IMR-90 (cell line): ENCODE measurements at places on chromosomes 7 and 10. TPM values are rescaled to one million over a fixed set of nuclear protein-coding genes. Genes with fewer than 3 reads are reported as not detected.

GRCh38 chr7:11182736-11183135 lies 209.1 kb downstream of the PHF14 start:
- no peaks in the 10 kb centered on the region for H3K36me3 ChIP-seq
- no peaks in the 10 kb centered on the region; the same call in 1 of the 2 replicates for H3K4me1 ChIP-seq

Gene TMEM229A
- total RNA-seq: not detected in 2 replicates

DNA sequence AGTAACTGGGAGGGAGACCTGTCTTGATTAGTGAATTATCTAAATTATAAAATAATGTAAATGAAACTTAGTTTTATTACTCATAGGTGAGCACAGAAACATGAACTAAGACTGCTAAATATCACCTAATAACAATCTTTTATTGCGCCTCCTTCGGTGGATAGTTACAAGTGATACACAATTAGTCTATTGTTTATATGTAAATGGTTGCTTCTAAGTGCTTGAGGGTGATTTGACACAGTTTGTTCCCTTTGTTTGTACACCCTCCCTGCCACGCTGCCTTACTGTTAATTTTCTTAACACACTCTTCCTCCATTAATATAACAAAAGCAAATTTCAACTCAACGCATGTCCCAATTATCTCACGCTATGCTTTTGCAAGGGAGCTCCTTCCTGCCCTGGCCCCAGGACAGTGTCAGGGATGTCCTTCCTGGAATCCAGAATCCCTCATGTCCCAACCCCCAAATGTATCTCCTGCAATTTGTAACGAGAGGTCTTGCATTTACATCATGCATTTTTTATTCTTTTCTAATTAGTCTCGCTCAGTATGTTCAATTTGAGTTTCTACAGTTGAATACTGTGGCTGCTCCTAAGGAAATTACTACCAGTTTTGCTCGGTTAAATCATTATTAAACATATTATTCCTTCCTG lies 4.2 kb downstream of the NPSR1 start:
- H3K4me1 ChIP-seq: no peaks in the 10 kb centered on the region
- no peaks in the 10 kb centered on the region for H3K27me3 ChIP-seq
- DNase-seq: no peak
- no peak overlapping the region for H3K27ac ChIP-seq

DNA sequence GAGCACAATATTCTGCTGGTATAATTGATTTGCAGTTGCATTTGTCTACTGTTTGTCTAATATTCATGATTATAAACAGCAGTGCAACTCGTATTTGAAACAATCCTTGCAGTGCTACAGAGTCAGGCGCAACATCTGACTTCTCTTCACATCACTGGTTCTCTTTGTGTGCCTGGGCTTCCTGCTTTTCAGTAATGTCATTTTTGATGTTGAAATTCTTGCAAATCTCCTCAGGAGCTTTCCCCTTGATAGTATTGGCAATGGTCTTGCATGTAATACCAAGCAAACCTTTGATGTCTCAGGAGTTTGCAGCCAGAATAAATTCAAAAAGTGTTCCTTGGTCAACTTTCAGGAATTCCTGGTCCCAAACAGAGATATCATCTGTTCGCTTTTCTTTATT lies 20.2 kb downstream of the HPS6 start:
- no peaks in the 10 kb centered on the region for H3K4me1 ChIP-seq
- H3K4me3 ChIP-seq: no peak overlapping the region
- no peak overlapping the region for H3K27ac ChIP-seq
- H3K36me3 ChIP-seq: peaks cover 3% of the 10 kb centered on the region; the same call in 1 of the 2 replicates
- H3K27me3 ChIP-seq: no peaks in the 10 kb centered on the region

DNA sequence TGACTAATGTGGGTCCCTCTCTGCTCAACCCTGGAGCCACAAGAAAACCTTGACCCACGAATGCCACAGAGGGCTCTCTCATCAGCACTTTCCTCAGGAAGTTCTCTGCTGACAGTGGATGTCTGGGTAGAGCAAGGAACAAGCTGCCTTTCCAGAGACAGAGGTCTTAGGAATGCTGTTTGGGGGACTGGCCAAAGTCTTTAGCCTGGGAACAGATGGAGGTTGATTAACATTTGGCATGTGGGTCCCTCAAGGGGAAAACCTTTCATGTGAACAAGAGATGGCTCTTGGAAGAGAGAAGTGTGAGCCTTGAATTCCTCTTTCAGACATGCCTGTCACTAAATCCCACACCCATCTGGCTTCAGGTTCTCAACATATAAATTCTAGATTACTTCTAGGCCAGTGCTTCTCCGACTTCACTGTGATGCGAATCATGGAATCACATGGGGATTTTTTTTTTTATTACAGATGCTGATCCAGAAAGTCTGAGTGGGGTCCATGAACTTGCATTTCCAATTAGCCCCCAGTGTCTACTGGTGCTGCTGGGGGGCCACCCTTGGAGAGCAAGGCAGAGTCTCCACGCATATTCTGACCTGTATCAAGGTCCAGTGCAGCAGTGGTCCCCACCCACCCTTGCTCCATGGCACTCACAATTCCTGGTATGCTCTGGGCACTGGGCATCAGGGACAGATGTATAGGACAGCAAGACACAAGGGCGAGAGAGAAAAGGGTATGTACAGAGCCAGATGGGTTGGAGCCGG lies 360.4 kb downstream of the CXCL12 start:
- H3K36me3 ChIP-seq: no peaks in the 10 kb centered on the region
- DNase-seq: no peak
- no peaks in the 10 kb centered on the region; the same call in 1 of the 2 replicates for H3K4me1 ChIP-seq
- no peak overlapping the region for H3K27ac ChIP-seq
- no peak overlapping the region for H3K4me3 ChIP-seq

Gene ECHDC3
- 2.8 and 4.3 TPM in 2 replicates for total RNA-seq

DNA sequence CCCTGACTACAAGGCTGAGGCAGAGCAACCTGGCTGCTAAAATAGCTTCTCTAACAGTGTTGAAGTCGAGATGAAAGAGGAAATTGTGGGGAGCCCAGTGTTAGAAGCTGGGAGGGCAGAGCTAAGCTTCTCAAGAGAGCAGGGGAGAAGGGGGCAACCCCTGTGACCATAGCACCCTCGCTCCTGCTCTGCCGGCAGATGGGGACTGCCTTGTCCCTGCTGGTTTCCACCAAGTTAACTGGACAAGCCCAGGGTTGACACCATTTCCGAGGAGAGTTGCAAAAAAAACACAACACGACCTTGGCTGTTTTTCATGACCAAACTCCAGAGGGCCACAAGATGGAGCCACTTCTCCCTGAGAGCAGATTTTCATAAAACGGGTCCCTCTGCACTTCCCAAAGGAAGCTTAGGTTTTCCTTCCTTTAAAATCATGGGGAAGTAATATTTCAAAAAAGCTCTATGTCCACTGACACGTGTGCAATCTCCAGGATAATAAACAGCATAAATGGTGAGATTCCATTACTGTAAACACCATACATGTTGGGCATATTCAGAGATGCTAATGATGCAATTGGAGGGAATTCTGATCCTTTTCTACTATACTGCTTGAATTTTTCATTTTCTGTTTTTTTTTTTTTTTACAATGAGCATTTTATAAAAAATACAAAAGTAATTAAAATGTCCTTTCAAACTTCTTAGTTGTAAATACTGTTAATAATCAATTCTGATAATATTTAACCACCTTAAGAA lies 140.4 kb downstream of the PIP4K2A start:
- peaks cover 11% of the 10 kb centered on the region for H3K36me3 ChIP-seq
- H3K4me3 ChIP-seq: no peak overlapping the region
- no peaks in the 10 kb centered on the region for H3K4me1 ChIP-seq
- DNase-seq: peak; percentile 41
- no peaks in the 10 kb centered on the region for H3K27me3 ChIP-seq
- no peak overlapping the region for H3K27ac ChIP-seq

- no peaks in the 10 kb centered on the region for H3K4me1 ChIP-seq
- DNase-seq: peak; percentile 4
- no peak overlapping the region for H3K27ac ChIP-seq
- peaks cover 9% of the 10 kb centered on the region for H3K27me3 ChIP-seq
- H3K4me3 ChIP-seq: no peak overlapping the region
Observed at GRCh38 chr10:62779487-62780248, 24.9 kb upstream of the ADO start.

Gene KNDC1
- total RNA-seq: 0.18 and 0.56 TPM in 2 replicates

- no peak overlapping the region for H3K4me3 ChIP-seq
- H3K27me3 ChIP-seq: no peaks in the 10 kb centered on the region
- no peaks in the 10 kb centered on the region for H3K36me3 ChIP-seq
- no peak overlapping the region for H3K27ac ChIP-seq
Observed at GRCh38 chr10:26837139-26837538, 23.6 kb downstream of the ABI1 start.

Gene BTBD16
- not detected in 2 replicates for total RNA-seq

GRCh38 chr7:45484094-45484493 lies 90.1 kb upstream of the ADCY1 start:
- H3K4me1 ChIP-seq: no peaks in the 10 kb centered on the region
- DNase-seq: no peak
- H3K36me3 ChIP-seq: no peaks in the 10 kb centered on the region
- H3K27me3 ChIP-seq: no peaks in the 10 kb centered on the region; the same call in 1 of the 2 replicates
- no peak overlapping the region for H3K4me3 ChIP-seq

DNA sequence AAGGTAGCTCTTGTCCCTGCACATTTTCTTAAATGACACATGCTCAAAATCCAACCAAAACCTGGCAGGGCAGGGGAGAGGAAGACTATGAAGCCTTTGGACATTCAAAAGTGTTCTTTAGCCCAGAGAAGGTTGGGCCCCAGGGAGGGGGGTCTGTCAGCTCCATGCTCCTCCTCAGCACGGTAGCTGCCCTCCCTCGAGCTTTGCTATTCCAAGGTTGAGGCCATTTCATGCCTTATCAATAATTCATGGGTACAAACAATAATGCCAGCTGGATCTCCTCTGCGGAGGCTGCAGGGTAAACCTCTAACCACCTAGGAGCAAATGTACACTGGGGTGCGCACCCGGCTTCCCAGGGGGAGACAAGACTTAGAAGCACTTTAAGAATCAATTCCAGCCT lies 61.5 kb downstream of the SLIT1 start:
- DNase-seq: no peak
- H3K36me3 ChIP-seq: no peaks in the 10 kb centered on the region
- no peak overlapping the region for H3K27ac ChIP-seq

Gene SLC13A1
- not detected in 2 replicates for total RNA-seq

DNA sequence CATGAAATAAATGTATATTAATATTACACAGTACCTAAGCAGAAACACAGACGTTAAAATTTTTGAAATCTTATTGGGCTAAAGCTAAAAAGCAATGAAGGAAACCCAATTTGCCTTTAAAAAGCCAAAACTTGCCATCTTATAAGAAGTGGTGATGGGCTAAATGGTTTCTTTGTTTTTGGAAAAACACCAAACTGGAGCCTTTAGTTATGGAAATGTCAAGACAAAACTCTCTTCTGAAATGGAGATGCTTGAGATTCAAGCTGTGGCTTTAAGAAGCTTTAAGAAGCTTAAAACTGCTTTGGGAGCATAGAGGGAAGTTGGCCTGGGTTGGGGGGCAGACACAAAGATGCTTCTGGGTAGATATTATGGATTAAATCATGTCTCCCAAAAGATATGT lies 277.0 kb downstream of the GFRA1 start:
- H3K27me3 ChIP-seq: peaks cover 14% of the 10 kb centered on the region
- DNase-seq: no peak
- no peak overlapping the region for H3K4me3 ChIP-seq
- no peak overlapping the region for H3K27ac ChIP-seq
- H3K4me1 ChIP-seq: no peaks in the 10 kb centered on the region

Gene VWDE
- 0.18 and 0.28 TPM in 2 replicates for total RNA-seq

DNA sequence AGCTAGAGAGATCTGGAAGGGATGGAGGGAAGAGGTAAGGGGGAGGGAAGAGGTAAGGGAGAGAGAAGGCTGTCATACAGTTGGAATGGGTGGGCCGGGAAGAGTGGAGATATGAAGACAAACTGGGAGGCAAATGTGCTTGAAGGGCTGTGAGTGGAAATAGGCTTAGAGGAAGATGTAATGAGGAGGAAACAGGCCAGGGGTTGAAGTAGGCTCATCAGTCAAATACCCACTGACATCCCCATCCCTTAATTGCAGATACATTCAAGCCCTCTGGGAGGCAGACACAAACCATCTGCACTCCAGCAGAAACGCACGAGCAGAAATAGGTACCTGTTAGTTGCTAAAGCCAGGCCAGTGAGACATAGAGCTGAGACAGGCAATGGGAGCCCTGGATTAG lies 2.1 kb downstream of the SYNPO2L start:
- H3K27ac ChIP-seq: no peak overlapping the region
- no peak overlapping the region for H3K4me3 ChIP-seq
- H3K4me1 ChIP-seq: peaks cover 19% of the 10 kb centered on the region
- no peaks in the 10 kb centered on the region for H3K36me3 ChIP-seq

Gene AOC1
- total RNA-seq: not detected in 2 replicates

Gene WNT2
- total RNA-seq: 1.4 and 1.8 TPM in 2 replicates

Gene PTER
- 5.0 and 6.9 TPM in 2 replicates for total RNA-seq

DNA sequence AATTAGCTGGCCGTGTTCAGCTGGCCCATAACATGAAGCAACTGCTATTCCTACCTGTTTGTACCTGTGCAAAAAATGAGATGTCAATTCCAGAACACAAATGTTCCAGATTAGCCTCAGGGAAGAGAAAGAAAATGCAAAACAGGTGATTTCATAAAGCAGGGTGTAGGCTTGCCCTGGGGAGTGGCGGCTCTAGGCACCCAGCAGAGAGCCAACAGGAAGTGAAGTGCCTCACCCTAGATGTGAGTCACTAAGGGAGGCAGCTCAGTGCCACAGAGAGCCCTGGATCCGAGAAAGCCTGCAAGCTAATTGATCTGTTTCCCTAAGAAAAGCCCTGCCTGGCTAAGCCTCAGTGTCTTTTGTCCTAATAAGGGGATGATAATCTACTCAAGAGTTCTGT lies 240.0 kb downstream of the ARHGAP21 start:
- DNase-seq: peak; percentile 28
- peaks cover 4% of the 10 kb centered on the region for H3K4me1 ChIP-seq
- H3K36me3 ChIP-seq: peaks cover 9% of the 10 kb centered on the region; the same call in 1 of the 2 replicates
- no peak overlapping the region for H3K4me3 ChIP-seq
- H3K27me3 ChIP-seq: no peaks in the 10 kb centered on the region

- no peak for DNase-seq
- no peak overlapping the region for H3K4me3 ChIP-seq
Observed at GRCh38 chr10:128471151-128471550, 344.9 kb upstream of the MKI67 start.

Gene UCN3
- not detected in 2 replicates for total RNA-seq

Gene TAS2R41
- total RNA-seq: not detected in 2 replicates

Gene MMP21
- total RNA-seq: not detected in 2 replicates

- H3K27ac ChIP-seq: no peak overlapping the region
- peaks cover 4% of the 10 kb centered on the region; the same call in 1 of the 2 replicates for H3K4me1 ChIP-seq
- DNase-seq: no peak
- no peaks in the 10 kb centered on the region for H3K36me3 ChIP-seq
- peaks cover 7% of the 10 kb centered on the region; the same call in 1 of the 2 replicates for H3K27me3 ChIP-seq
Observed at GRCh38 chr10:78438907-78439809, 405.5 kb downstream of the RPS24 start.

Gene GOLGA7B
- total RNA-seq: not detected in 2 replicates
